ENCODE measurements at places on chromosomes 6 and 20.

DNA sequence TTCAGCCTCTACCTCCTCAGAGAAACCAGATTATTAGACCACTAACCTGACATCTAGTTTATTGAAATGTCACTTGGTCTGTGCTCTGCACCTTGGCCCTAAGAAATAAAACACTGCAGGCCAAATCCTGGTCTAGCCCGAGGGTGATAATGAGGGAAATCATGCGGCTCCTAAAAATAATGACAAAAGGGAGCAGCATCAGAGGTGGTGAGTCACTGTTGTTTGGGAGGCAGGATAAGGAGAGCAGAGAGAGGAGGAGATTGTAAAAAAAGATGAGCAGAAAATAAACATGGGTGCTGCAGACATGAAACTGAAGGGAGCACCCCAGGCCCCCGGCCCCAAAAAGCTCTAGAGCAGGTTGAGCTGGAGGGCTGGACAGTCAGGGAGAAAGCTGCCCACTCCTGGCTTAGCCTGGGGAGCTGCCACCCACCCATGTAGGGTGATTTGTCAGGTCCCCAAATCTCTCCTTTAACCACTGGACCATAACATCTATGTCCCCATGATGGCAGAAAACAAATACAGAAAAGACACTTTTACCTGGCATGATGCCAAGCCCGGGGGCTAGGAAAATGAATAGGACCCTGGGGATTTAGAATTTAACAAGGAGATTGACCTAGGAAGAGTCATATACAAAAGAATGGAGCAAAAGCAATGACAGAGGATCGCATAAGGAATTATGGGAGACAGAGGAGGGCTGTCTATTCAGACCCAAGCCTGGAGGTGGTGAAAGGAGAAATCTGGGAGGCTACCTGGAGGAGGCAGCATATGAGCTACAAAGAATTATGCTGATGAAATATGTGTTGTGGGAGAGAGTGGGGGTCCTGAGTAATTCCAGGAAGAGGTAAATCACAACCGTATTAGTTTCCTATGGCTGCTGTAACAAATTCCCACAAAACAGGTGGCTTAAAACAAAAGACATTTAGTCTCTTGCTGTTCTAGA, 103.7 kb downstream of the SNAP25 start:
- ATAC-seq, result no peak

GRCh38 chr20:39829256-39829655, 859.8 kb downstream of the MAFB start:
- peak; percentile 27 for ATAC-seq

DNA sequence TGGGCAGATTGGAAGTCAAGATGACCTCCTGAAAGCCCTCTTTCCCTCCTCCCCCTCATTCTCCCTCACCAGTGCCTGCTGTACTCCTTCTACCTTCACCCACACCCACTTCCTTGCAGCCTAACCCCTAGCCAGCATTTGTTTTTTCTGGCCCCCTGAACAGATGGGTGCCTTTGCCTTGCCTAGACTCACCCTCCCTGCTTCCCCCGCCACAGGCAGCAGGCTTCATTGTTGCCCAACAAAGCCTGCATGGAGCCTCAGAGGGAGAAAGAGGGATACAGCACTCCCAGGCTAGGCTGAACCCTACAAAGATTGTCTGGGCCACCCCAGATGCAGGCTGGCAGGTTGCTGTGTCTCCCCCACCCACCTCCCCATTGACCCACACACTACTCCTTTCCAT, 2.7 kb downstream of the MOCS1 start:
- ATAC-seq, result no peak

- no peak for ATAC-seq
These were observed 110.9 kb downstream of the HFE start for GRCh38 chr6:26197933-26198721.

- no peak for ATAC-seq
These were observed 28.2 kb downstream of the ATXN1 start for GRCh38 chr6:16733085-16733484.
